ENCODE measurements at places on chromosomes 13 and 19.

DNA sequence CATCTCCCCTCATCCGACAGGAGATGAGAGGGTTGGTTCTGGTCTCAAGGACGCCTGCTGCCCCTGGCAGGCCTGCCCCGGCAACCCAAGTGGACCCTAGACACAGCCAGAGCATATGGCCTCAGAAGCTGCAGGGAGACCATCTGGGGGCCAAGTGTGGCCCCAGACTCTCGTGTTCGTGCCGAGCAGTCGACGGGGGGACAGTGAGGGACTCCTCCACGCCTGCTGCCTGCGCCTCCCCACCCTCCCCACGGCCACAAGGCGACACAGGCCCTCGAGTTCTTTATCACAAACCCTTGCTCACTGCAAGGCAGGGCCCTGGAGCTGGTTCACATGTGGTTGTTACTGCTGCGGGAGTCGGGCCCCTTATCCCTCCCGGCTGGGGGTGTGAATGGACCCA lies 9.3 kb downstream of the CAPS start:
- DNase-seq, result no peak

- no peak for DNase-seq
Measured at GRCh38 chr13:46317120-46317519, 69.9 kb downstream of the RUBCNL start.

DNA sequence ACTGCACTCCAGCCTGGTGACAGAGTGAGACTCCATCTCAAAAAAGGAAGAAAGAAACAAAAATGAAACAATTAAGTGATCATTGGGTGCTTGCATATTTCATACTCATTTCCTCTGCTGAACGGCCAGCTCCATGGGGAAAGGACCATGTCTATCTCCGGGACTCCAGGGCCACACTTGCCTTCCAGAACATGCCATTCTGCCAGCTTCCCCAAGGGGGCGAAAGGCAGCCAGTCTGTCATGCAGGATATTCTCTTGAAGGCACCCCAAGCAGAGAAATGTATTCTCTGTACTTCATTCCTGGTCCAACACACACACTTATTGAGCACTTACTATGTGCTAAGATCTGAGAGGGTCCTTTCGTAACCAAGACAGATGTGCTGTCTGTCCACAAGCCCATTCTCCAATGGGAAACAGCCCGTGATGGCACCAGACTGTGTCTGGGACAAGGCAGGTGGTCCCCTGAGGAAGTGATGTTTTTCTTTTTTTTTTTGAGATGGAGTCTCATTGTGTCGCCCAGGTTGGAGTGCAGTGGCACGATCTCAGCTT lies 10.2 kb upstream of the CARM1 start:
- no peak for DNase-seq

DNA sequence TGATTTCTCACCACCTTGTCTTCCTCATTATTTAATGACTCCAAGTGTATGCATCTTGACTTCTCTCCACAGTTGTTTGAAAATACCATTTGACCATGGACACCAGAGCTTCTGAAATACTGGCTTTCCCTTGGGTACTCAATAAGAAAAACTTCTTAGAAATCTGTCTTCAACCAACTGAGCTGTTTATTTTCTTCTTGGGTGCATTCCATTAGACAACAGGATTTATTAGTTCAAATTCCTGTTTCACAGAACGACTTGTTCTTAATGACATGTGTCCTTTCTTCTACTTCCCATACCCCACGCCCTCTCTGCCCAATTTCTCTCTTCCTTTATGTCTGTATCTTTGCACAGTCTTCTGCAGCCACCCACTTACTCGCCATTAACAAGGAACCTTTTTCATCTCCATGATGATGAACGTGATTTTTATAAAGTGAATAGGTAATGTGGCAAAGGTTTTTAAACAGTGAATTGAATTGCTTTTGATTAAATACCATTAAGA lies 11.3 kb upstream of the ITM2B start:
- no peak for DNase-seq

DNA sequence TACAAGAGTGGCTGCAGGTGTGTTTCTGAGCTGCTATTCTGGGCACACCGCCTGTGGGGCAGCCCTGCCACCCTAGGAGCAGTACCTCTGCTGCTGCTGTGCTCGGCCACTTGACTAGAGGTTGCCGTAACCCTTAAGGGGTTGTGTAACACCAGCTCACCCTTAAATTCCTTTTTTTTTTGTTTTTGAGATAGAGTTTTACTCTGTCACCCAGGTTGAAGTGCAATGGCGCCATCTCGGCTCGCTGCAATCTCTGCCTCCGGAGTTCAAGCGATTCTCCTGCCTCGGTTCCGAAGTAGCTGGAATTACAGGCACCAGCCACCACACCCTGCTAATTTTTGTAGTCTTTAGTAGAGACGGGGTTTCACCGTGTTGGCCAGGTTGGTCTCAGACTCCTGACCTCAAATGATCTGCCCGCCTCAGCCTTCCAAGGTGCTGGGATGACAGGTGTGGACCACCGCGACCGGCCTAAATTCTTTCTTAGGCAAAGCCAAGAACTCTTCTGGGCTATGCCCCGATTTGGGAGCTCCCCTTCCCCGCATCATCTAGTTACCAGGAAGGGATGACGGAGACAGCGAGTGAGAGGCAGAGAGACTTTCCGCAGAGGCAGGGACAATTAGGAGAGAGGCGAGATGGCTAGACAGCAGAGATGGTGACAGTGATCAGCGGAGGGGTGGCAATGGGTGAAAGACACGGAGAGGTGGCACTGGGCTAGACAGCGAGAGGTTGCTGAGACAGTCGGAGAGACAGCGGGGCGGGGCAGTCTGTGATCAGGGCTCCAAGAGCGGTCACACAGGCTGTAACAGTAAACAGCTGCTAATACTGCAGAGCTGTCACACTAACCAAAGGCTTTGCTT lies 4.4 kb upstream of the LILRA5 start:
- no peak for DNase-seq

GRCh38 chr13:102770435-102770834 lies 3.2 kb downstream of the TEX30 start:
- no peak for DNase-seq

All from left colon (tissue), 2 donors.